ENCODE measurements at places on chromosomes 2 and 18.

DNA sequence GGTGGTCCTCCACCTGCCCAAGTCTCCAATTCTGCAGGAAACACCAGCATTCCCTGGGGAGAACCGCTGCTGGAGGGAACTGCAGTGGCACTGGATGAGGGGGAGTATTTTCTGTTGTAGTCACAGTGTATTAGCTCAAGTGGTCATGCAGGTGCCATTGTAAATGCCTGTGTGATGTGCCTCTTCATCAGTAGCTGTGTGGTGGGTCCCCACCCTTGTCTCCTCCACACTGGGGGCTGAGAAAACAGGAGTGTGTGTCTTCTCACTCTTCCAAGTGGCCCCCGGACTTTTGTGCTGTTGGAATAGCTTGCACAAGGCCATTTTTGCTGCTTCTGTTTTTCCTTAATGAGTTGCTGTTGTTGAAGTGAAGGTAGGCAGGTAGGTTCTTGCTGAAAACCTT is 8.7 kb downstream of the NCK2 start:
- no peak for DNase-seq

DNA sequence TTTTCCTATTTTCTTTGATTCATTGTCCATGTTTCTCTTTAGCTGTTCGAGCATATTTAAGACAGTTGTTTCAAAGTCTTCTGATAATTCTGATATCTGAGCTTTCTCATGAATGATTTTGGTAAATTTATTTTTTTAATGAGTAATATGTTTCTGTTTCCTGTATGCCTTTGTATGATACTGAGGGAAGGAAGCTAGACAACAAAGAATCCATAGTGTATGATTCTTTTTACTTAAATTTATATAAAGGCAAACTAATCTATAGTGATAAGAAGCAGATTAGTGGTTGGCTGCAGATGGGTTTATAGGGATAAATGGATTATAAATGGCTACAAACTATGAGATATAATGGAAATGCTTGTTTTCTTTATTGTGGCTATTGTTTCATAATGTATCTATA is 352.7 kb upstream of the CDH2 start:
- DNase-seq: no peak

DNA sequence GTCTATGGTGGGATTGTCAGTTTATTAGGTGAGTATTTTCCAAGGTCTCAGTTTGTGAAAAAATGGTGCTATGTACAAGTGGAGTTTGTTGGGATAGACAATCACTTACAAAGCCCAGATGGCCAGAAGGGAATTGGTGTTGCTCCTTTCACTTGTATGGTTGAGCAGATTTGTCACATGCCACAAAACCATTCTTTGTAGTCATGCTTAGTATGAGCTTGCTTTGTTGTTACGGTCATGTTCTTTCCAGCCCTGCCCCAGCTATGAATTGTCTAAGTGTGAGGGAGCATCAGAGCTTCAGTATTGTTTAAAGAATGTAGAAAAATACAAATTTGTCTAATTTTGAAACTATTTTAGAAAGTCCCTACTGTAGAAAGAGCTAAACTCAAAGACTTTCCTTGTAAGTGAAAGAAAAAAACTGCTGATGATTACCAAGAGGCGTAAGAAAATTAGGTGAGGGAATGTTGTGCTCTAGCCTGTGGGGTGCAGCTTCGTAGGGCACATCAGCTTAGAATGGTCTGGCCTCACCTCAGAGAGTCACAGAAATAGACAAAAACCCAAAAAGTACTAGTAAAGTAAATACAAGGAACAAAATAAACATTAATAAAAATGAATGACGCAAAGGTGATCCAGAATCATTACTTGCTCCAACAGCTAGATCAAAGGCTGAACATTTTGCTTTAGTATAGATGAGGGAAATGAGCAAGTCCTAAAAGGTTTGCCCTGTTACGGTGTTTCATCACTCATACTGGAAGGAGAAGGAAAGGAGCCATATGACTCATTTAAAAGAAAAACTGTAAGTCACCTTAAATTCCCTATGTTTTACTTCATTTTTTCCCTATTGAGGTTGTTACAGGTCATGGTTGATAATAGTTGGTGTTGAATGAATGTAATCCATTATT is 9.2 kb downstream of the TGIF1 start:
- no peak for DNase-seq

DNA sequence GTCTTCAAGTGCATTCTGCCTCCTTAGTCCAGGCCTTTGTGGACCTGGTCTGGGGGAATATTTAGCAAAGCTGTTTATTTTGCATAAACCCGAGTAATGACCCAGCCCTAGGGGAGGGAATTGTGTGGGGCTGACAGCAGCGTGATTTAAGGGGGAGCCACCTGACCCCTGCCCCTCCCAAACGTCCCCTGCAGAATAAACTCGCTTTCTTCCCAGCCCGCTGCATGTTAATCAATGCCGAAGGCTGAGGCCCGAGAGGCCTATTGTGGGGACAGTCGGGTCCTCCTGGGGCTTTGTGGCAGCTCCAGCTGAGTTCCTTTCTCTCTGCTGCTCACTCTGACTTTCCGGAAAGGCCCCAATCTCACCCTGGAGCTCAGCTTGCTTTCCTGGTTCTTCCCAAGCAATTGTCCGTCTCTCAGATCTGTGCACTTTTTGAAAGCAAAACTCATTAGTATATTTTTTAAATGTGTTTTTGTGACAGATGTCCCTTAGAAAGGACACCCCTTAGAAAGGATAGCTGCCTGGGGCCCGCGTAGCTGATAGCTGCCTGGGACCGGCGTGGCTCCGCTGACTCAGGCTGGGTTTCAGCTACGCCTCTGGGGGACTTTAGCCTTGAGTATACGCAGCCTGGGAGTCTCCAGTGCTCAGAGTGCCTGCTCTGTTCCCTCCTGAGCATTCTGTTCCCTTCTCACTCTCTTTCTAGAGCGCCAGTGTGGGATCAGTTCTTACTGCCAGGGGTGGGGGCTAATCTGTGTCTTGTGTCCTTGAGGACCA is 158.3 kb downstream of the GLI2 start:
- no peak for DNase-seq

DNA sequence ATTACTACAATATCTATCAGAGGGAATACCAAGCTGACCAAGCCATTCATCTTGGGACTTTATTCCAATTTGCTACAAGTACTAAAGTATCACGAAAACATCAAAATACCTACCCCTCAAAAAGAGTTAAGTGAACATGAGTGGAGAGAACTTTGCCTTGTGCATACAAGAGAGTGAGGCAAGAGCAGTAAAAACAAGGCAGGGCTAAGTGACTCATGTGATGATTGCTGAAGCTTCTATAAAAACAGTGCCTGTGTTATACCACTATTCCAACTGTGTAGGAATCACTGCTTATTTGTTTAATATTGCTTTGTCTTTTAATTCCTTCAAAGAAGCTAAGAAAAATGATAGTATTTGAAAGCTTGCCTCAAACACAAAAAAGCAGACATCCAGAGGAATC is 61.2 kb downstream of the FARSB start:
- no peak for DNase-seq

DNA sequence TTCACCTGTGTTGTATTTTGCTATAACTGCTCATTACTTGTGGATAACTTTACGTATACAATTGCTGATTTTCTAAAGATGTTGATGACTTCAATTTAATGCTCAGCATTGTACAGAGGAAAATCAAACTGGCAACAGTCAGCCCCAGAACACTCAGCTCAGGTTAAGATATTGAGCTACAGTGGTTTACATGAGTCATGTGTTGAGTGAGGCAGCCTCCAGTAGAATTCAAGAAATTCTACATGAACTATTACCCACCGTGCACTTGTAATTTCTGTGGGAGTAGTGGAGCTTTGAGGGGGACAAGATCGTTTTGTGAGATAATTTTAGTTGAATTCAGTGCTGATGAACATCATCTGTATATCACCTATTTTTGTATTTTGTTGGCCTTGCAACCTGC is 292.3 kb downstream of the ALPK2 start:
- DNase-seq: no peak

- DNase-seq: no peak
Measured at GRCh38 chr2:204321910-204322751, 223.1 kb upstream of the PARD3B start.

DNA sequence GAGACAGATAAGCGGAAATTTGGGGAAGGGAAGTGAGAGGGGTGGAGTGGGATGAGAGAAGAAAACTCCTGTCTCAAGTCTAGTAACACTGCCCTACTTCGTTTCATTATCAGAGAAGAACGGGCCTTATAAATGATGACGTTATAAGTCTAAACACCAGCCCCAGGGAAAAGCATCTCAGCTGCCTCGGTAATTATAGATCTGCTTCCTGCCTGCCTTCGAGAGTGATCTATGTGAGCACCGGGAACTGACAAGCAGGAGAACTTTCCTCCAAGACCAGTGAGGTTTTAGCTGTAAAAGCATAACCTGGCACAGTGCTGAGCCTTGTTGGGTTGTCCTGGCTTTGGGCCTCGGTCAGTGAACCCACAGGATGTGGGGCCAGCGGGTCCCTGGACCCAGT is 227.9 kb upstream of the SIX2 start:
- no peak for DNase-seq

- no peak for DNase-seq
Measured at GRCh38 chr2:32719933-32720716, 92.3 kb downstream of the TTC27 start.

Data from T1000 (cell line).